ENCODE measurements at places on chromosomes 12 and 14.

DNA sequence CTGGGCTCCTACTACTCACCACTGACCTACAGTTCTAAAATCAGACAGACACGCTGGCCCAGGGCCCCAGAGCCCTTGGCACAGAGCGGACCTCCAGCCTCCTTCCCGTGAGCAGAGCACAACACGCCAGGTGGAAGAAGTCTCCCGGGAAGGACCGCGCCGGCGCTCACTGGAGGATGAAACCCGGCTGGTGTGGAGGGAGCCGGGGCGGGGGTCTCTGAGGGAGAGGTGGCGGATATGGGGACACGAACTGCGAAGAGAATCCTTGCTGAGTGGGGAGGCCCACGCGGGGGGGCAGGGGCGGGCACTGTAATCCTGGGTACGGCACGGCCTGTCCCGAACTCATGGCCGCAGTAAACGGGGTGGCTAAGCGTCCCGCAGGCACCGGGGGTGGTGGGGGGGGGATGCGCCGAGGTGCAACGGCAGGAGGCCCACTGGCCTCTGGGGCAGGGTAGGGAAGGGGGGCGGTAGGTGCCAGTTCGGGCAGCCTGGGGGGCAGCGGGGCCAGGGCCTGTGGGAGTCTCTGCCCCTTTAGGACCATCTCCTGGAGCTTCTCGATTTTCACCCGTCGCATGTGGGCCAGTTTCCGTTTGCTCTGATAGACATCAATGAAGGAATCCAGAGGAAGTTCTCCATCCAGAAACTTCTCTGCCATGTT lies 28.8 kb downstream of the VPS37B start:
- peak; percentile 61 for DNase-seq

- DNase-seq = no peak
Observed at GRCh38 chr12:125198652-125199051, 133.4 kb downstream of the AACS start.

GRCh38 chr12:124898200-124898922 lies 16.1 kb downstream of the UBC start:
- DNase-seq = peak; percentile 85

DNA sequence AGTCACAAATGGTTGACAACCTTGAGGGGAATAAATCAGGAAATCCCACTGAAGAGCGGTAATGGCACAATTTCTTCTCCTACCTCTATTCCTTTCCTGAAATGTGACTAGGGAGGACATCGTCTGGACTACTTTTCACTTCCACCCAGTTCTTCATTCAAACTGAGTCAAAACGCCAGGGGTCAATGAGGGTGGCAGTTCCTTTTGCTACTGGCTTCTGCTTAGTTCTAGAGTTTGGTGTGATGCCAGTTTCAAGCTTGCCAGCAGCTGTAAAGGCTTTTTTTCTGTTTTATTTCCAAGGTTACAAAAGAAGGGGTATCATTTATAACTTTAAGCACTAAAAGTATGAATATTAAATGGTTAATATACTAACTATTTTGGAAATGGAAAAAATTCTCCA lies 286.5 kb downstream of the SOX5 start:
- no peak for DNase-seq

DNA sequence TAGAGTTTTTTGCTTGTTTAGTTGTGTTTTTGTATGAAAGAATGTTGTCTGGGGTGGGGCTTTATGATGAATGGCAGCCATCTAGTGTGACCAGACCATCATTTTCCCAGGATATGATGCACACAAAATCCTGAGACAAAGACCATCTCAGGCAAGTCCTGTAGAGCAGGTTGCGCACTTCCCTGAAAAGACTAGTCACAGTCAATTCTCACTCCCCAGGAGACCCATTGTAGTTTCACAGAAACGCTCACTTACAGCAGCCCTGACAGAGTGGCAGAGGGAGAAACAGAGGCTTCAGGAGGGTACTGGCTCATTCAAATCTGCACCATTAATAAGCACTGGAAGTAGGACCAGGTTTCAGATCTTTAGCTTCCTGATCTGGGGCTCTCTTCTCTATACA lies 183.2 kb downstream of the TMEM117 start:
- no peak for DNase-seq

DNA sequence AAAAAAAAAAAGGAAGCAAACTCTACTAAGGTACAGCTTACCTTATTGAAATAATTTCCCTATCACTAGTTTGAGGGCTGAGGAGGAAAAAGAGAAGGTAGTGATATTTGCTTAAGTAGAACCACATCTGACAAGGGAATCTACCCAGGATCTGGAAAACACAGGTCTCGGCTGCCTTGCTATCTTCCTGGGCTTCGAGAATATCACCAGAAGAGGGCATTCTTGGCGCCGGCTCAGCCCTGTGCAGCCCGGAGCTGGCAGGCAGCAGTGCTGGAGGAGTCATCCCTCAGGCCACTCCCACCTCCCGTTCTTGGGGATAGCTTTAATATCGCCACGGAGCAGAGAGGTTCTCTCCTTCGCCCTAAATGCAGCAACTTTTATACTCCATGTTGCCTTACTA lies 1181.2 kb downstream of the VRK1 start:
- DNase-seq = peak; percentile 92

- no peak for DNase-seq
Observed at GRCh38 chr14:92928961-92929688, 6.2 kb downstream of the CHGA start.

DNA sequence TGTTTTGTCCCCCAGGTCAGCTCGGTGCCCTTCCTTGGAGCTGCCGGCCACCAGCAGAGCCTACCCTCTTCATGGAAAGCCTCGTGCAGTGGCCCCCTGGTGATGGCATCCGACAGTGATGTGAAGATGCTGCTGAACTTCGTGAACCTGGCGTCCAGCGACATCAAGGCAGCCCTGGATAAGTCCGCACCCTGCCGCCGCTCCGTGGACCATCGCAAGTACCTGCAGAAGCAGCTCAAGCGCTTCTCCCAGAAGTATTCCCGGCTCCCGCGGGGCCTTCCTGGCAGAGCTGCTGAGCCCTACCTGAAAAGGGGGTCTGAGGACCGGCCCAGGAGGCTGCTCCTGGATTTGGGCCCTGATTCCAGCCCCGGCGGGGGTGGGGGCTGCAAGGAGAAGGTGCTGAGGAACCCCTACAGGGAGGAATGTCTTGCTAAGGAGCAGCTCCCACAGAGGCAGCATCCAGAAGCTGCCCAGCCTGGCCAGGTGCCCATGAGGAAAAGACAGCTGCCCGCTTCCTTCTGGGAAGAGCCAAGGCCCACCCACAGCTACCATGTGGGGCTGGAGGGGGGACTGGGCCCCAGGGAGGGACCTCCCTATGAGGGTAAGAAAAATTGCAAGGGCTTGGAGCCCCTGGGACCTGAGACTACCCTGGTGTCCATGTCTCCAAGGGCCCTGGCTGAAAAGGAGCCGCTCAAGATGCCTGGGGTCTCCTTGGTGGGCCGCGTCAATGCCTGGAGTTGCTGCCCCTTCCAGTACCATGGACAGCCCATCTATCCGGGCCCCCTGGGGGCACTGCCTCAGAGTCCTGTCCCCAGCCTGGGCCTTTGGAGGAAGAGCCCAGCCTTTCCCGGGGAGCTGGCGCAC lies 1.3 kb downstream of the FAM181A start:
- no peak for DNase-seq

DNA sequence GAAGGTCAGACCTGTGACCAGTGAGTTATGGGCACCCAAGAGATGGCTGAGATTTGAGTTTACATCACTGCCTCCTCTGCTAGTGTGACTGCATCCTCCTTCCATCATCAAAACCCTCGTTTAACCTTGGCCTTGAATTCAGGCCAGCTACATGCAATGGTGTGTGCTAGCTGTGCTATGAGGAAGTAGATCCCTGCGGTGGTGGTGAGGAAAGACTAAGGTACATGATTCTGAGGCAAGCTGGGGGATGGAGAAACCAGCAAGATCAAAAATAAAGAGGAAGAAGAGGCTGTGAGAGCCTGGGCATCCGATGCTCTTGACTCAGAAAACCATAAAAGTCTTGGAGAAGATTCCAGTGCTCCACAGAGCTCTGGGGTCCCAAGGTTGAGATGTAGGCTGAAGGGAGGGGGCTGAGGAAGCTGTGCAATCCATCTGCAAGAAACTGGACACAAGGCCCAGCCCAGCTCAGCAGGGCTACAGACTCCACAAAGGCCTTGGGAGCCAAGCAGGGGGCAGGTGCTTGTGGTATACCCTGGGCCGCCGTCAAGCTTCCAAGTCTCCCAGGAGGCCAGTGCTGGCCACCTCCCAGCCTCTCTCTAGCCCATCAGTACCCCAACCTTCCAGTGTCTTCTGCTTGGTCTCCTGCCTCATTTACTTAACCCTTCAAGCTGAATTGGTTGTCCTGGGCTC lies 774.8 kb downstream of the VRK1 start:
- no peak for DNase-seq

DNA sequence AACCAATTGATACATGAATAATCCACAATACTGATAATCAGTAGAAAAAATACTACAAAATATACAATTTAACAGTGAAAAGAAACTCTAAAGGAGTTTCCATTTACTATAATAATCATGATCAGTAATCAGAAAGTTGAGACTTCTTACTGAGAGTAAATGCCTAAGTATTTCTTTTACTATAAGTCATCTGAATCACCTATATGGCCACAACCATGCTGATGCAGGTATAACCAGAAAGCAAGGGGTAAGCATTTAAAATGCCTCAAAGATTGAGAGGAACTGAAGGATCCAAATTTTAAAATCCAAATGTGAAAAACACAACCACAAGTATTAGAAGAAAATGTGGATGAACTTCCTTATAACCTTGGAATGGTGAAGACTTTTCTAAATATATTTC lies 23.4 kb downstream of the CDK17 start:
- DNase-seq = no peak

DNA sequence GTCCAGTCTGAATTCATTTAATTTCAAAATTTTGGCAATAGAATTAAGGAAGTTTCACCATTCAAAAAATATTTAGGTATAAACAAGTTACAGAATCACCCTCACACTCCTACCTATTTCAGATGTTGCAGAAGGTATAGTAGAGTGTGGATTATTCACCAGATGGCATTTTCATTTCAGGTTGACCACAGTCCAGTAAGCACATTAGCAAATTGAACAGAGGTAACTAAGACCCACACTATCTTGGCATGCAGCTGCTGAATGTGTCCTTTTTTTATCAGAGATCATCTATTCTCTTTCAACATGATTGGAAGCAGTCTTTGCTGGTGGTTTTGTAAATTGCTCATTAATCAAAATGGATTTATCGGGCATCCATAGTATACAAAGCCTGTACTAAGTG lies 151.8 kb upstream of the GARIN6 start:
- no peak for DNase-seq

- no peak for DNase-seq
Observed at GRCh38 chr14:103404032-103404918, 19.1 kb downstream of the MARK3 start.

DNA sequence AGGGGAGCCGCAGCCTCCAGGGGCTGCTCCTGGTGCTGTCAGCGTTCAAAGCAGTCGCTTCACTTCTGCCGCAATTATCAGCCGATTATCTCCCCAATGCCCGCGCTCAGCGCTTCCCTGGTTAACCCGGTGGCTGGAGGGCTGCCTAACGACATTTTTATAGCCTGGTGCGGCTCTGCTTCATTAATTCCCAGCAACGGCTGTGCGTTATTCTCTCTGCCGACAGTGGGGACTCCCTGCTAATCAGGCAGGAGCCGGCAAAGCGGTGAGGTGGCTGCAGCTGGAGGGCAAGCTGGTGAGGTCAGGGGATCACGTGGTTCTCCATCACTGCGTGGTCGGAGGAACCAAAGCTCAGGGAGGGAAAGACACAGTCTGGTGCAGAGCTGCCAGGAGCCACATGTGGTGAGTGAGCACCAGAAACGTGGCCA lies 62.9 kb downstream of the GLRX5 start:
- no peak for DNase-seq

DNA sequence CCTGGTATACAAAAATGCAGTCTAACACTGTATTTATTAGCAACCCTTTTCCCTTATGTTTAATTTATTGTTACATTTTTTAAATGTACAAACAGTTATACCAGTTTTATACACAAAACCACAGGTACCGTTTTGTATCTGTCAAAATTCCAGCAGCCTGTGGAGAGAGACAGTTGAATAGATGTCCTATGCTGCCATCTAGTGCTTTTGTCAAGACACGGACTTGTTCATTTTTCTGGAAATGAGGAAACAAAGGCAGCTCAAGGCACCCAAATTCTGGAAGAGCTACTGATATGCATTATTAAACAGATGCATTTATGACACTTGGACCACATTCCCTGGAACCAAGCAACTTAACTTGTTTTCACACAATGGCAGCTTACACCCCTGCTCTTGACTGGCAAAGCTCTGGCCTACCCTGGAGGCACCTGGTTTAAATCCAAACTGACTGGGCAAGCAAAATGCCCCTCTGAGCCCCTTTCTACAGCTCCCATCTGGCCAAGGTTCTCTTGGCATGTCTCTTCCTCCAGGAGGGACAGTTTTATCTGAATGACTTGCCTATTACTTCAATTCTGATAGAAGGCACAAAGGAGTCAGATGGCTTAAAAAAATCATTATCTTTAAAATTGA lies 286.9 kb upstream of the PRKD1 start:
- no peak for DNase-seq

DNA sequence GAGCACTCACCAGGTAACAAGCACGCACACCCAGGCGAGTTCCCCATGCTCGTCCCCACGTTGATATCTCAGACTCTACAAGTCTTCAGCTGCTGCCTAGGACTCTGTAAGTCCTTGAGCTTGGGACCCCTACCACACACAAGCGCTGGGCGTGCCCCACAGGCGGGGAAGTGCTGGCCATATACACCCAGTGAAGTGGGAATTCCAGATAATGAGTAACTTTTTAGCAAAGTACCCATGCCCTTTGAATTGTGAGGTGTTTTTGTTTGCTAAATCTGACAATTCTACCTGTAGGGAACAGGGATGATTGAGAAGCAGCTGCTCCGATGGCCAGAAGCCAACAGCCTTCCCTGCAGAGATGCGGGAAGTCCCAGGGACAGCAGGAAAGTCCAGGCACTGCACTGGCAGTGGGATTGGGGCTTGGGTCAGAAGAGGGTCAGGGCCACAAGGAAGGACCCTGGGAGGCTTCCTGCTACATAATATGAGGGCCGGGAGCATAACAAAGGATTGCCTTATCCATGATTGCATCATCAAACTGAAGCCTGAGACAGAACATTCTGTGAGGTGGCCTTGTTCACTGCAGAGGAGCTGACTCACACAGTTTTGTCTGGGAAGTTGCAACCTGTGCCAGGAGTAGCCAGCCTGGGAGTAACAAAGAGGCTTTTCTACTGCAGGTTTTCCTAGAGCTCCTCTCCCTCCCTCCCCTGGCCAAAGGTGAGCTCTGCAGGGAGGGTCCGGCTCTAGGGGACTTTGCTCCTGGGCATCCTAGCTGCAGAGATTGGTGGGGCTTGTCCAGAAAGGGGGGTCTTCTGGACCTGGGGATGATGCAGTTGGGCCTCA lies 13.2 kb upstream of the SERPINA3 start:
- DNase-seq = no peak

GRCh38 chr12:101186291-101186690 lies 23.7 kb downstream of the SLC5A8 start:
- DNase-seq = no peak

GRCh38 chr14:58198086-58198485 lies 1.9 kb upstream of the ACTR10 start:
- no peak for DNase-seq

GRCh38 chr12:24482882-24483604 lies 465.9 kb downstream of the BCAT1 start:
- no peak for DNase-seq

GRCh38 chr12:75190846-75191245 lies 18.8 kb downstream of the KCNC2 start:
- DNase-seq = no peak

GRCh38 chr12:68158432-68158831 lies 1.1 kb downstream of the IFNG start:
- no peak for DNase-seq
